ENCODE measurements at places on chromosomes 3 and 15.
A peak's percentile ranks its signal among the peaks of the same experiment; 100 is the strongest.

- DNase-seq: no peak
Observed at GRCh38 chr15:51970132-51970817, 1.3 kb downstream of the LEO1 start.

GRCh38 chr3:109743981-109744380 is 406.6 kb upstream of the DPPA4 start:
- DNase-seq: no peak

- DNase-seq: no peak
Observed at GRCh38 chr3:117141812-117142211, 432.2 kb downstream of the TUSC7 start.

DNA sequence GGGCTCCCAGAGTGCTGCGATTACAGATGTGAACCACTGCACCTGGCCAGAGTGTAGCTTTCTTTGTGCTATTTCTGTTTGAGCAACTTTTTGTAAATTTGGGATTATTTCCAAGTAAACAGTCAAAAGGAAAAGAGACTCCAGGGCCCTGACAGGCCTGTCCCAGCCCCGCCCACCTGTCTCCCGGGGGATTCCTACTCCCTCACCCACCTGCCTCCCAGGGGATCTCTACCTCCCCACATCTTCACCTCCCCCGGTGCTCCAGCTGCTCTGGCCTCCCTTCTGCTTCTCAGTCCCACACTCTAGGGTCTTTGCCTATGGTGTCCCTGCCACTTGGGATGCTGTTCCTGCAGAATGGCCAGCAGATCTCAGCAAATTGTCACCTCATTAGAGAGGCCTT is 7.0 kb downstream of the RHCG start:
- no peak for DNase-seq

- DNase-seq: peak; percentile 20
Observed at GRCh38 chr3:5010706-5011554, 31.7 kb downstream of the BHLHE40 start.

DNA sequence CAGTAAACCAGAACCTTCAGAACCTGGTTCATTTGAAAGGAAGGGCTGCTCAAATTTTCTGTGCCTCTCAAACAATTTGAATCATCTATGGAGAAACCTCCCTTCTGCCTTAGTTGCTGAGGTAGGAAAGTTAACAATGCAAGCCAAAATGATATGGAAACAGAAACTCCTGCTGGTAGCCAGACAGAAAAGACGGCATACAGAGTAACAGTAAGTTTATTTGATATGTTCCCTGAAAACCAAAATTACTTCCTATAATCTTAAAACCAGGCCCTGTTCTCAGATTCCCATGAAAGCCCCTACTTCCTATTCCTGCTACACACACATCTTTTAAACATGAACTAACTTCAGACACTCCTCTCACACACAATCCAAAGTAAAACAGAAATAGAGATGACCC is 86.2 kb downstream of the TBC1D5 start:
- no peak for DNase-seq

GRCh38 chr3:189457631-189458412 is 173.4 kb upstream of the TP63 start:
- no peak for DNase-seq

GRCh38 chr3:55064164-55064563 is 136.3 kb upstream of the LRTM1 start:
- no peak for DNase-seq

DNA sequence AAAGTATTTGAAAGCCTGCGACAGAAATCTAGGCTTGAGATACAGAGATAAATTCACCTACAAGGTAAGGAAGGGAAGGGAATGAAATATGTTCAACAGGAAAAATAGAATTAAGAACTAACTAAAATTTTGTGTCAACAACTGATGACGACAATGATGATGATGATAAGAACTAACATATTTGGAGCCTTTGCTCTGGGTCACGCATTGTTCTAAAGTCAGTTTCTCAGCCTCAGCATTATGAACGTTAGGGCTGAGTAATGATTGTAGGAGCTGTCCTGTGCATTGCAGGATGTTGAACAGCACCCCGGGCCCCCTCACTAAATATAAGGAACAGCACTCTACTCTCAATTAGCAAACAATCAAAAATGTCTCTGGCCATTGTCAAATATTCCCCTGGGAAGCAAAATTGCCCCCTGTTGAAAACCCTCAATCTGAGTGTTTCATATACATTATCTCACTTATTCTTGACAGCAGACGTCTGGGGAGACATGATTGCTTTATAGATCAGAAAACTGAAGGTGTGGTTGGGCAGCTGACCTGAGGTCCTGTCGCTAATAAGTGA is 88.5 kb downstream of the ERC2 start:
- no peak for DNase-seq

DNA sequence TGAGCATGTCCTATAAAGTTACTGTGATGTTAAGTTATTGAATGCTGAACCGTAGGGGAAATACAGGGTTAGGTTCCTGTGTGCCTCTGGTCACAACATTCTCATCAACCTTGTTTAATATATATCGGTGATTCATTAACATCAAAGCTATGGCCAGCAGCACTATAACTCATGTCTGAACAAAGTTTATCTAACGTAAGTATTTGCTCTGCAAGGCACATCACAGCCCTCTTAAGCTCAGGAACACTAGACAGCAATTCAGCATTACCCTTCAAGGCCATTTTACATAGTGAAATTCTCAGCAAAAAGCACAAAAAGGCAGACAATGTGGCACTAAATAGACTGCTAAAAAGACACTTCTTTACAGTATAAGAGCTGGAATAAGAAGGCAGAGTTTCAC is 48.2 kb upstream of the FNDC3B start:
- DNase-seq: no peak

- DNase-seq: no peak
Observed at GRCh38 chr3:11159421-11159904, 5.2 kb downstream of the HRH1 start.

GRCh38 chr15:69997813-69998212 is 99.9 kb downstream of the TLE3 start:
- DNase-seq: no peak

GRCh38 chr3:70108072-70108471 is 108.5 kb downstream of the SAMMSON start:
- DNase-seq: no peak

GRCh38 chr15:59035201-59035600 is 47.7 kb downstream of the RNF111 start:
- DNase-seq: no peak

GRCh38 chr15:49441356-49441755 is 18.3 kb downstream of the FGF7 start:
- no peak for DNase-seq

- no peak for DNase-seq
Observed at GRCh38 chr3:162978136-162978535, 1481.5 kb downstream of the OTOL1 start.

- no peak for DNase-seq
Observed at GRCh38 chr15:26722621-26723160, 50.2 kb downstream of the GABRB3 start.

- DNase-seq: no peak
Observed at GRCh38 chr15:69045802-69046201, 31.3 kb downstream of the NOX5 start.

DNA sequence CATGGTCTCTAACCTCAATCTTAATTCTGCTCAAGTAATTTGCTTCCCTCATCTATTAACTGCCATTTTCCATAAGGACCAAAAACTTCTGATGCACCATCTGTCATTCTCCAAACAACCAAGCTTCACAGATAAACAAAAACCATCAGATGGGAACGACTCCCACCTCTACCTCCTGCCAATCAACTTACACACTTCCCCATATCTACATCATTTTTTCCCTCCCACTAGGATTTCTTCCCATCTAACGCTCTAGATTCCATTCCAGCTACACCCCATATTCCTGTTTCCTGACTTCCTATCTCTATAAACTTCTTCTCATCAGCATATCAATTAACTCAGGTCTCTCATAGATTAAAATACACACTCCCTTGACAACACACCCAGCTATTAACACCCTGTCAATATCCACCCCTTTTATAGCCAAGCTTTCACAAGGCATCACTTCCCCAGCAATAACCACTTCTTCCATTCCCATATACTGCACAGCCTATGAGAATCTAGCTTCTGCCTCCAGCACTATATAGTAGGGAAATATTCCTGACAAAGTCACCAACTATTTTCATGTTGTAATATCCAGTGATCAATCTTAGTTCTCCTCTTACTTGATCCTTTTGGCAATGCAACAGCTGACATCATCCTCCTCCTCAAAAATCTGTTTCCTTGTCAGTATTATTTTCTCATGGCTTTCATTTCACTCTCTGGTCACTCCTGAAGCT is 39.2 kb downstream of the SNX4 start:
- no peak for DNase-seq

- no peak for DNase-seq
Observed at GRCh38 chr3:54198556-54198955, 76.2 kb downstream of the CACNA2D3 start.

All from activated gamma-delta T cell treated with Interleukin-2 at 50 U/mL for 16 hours (primary cell).